ENCODE measurements at places on chromosomes 5 and 9. TPM values are rescaled to one million over a fixed set of nuclear protein-coding genes. Genes with fewer than 3 reads are reported as not detected.

Gene CD72
- 1.6 TPM for total RNA-seq

DNA sequence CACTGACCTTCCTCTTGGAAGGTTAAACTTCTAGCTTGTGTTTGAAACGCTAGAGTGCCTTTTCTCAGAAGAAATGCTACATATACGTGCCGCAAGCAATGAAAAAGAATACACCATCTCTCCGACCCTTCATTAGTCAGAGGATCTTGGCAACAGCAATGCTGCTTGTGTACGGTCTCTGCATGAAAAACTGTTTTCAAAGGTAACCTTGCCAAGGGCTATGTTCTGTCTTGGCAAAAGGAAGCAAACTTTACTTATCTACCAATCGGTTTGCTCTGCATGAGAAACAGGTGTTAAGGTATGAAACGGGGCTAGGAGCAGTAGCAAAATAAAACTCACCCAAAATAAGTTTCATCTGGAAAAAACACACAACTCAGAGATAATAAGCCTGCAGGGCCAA, 297.8 kb downstream of the FBXL17 start:
- H3K27ac ChIP-seq, result no peak overlapping the region
- H3K4me1 ChIP-seq, result no peaks in the 10 kb centered on the region
- H3K4me3 ChIP-seq, result no peak overlapping the region
- peak; percentile 20 for DNase-seq

DNA sequence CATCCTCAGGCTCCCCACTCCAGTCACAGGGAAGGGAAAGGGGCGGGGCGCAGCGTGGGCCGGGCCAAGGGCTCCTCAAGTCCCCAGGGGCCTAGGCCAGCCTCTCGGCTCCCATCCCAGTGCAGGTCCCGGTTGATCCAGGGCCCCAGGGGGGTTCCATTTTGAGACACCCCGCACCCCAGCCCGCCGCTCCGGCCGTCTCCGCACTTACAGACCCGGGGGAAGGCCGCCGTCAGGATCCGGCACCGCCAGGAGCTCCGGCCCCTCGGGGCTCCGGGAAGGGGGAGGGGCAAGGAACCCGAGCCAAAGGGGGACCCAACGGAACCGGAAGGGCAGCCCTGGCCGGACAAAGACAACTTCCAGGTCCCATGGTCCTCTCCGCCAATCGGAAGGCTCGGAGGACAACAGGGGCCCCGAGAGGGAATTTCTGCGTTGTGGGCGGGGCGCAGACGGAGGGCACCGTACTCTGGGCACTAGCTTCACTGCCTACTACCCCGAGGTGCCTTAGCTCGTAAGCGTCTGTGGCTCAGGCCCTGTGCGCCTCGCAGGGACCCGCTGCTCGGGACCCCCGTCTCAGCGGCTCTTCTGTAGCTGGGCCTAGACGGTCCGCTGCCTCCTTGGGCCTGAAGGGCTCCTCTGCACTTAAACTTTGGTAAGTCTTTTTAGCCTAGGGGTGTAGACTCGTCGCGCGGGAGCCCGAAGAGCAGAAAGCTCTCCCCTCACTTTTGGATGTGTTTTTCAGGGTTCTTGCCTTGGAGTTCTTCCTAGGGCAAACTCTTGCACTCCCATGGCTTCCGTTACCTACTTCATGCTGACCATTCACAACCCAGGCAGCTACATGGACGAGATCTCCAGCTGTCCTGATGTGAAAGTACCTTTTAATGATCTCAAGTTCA, at the start of gene ZBTB26:
ZBTB26 (minus strand) TSS at position 287 of the 896 bp plus-strand sequence. CDS start 11,578 bp downstream, outside the sequence.
- no peaks in the 10 kb centered on the region for H3K27me3 ChIP-seq
- H3K27ac ChIP-seq, result peak within 1 kb of the TSS; percentile 97
- peaks cover 8% of the 10 kb centered on the region for H3K4me1 ChIP-seq
- peaks cover 4% of the 10 kb centered on the region for H3K36me3 ChIP-seq
- DNase-seq, result peak; percentile 98
- H3K4me3 ChIP-seq, result peak within 1 kb of the TSS; percentile 98

GRCh38 chr9:133930682-133931485, 61.2 kb downstream of the VAV2 start:
- no peak for DNase-seq
- H3K27me3 ChIP-seq, result no peaks in the 10 kb centered on the region
- peaks cover 4% of the 10 kb centered on the region for H3K36me3 ChIP-seq
- H3K27ac ChIP-seq, result no peak overlapping the region
- H3K4me1 ChIP-seq, result peaks cover 51% of the 10 kb centered on the region

GRCh38 chr9:110170357-110171257, 37.4 kb downstream of the C9orf152 start:
- no peaks in the 10 kb centered on the region for H3K27me3 ChIP-seq
- DNase-seq, result no peak
- H3K4me1 ChIP-seq, result no peaks in the 10 kb centered on the region
- H3K36me3 ChIP-seq, result peaks cover 22% of the 10 kb centered on the region

Measured in muscle of leg (tissue), 16 donors.